Activated CD4-positive, alpha-beta memory T cell treated with anti-CD3 and anti-CD28 coated beads, Interleukin-2, amount 10 ng/mL, durations not matched to agents 7 days and 5 days (primary cell): ENCODE measurements at places on chromosomes 2 and 18.

DNA sequence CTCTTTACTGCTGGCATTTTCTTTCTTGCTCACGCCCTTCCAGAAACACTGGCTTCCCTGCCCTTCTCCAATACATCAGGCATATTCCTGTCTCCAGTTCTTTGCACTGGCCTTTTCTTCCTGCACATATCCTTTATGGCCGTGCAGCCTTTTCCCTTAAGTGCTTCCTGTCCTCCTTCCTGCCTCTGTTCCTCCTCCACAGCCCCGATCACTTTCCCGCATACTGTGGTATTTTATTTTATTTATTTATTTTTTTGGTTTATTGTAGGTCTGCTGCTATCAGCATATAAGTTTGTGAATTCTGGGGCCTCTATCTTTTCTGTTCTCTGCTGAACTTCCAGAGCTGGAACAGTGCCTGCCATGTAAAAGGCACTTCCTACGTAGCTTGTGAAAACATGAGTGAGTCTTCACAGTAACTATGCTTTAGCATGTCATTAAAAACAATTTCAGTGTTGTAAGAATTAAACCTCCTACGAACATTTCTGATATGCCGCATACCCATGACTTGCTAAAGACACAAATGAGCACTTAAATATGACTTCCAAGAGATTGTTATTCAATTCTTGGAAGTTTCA is 289.1 kb downstream of the TRIB2 start:
- no peak for DNase-seq

DNA sequence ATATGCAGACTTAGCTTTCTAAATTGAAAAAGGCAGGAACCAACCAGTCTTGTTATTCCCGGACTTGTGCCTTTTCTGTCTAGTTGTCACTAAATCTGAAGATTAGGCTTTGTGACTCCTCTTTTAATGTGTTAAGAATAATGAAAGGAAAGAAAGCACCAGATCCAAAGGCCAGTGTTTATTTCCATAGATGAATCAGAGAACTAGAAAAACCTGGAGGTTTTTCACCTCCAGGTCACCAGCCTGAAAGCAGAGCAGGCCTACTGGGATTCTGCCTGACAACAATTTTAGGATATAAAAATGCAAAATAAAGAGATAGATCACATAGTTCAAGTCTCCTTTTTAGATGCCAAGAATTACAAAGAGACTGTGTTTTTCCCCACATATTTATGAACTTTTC is 160.4 kb downstream of the GULP1 start:
- no peak for DNase-seq

- no peak for DNase-seq
These were observed 104.8 kb downstream of the NOL10 start for GRCh38 chr2:10584843-10585475.

DNA sequence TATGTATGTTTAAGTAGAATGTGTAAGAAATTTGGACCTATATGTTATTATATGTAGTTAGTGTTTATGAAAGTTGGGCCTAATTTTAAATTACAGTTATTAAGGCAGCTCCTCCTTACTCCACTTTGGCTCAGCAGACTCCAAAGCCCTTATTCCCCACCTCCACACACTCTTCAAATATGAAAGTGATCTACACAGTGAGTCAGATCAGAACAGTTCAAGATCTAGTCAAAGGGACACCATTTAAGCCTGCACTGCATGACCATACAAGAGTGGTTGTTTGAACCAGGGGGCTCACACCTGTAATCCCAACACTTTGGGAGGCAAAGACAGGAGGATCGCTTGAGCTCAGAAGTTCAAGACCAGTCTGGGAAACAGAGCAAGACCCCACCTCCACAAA is 21.2 kb upstream of the PMAIP1 start:
- DNase-seq: no peak

- no peak for DNase-seq
These were observed 742.6 kb upstream of the HS6ST1 start for GRCh38 chr2:129061069-129061768.
